Right renal pelvis (tissue), 4 donors: ENCODE measurements at places on chromosomes 12 and 14. TPM values are rescaled to one million over a fixed set of nuclear protein-coding genes. Genes with fewer than 3 reads are reported as not detected.

WDHD1 gene
- 20.5 TPM for polyA plus RNA-seq

ZNF219 gene
- 37.0 TPM for polyA plus RNA-seq

PPP1R36 gene
- 1.2 TPM for polyA plus RNA-seq

CKAP4 gene
- polyA plus RNA-seq: 118 TPM

TBC1D30 gene
- polyA plus RNA-seq: 5.2 TPM

KRT6C gene
- not detected for polyA plus RNA-seq

ADSS1 gene
- 14.5 TPM for polyA plus RNA-seq

CCDC177 gene
- polyA plus RNA-seq: 0.06 TPM

DDN gene
- 85.8 TPM for polyA plus RNA-seq

TMEM179 gene
- polyA plus RNA-seq: 1.2 TPM

TAS2R19 gene
- 0.95 TPM for polyA plus RNA-seq
